WTC11 (cell line): ENCODE measurements at places on chromosomes 7 and 10.
A peak's percentile ranks its signal among the peaks of the same experiment; 100 is the strongest.

GRCh38 chr10:84005403-84005802 is 133.9 kb upstream of the GHITM start:
- no peak for DNase-seq

- DNase-seq: peak; percentile 63
These were observed 51.9 kb downstream of the DENND11 start for GRCh38 chr7:141649865-141650634.

DNA sequence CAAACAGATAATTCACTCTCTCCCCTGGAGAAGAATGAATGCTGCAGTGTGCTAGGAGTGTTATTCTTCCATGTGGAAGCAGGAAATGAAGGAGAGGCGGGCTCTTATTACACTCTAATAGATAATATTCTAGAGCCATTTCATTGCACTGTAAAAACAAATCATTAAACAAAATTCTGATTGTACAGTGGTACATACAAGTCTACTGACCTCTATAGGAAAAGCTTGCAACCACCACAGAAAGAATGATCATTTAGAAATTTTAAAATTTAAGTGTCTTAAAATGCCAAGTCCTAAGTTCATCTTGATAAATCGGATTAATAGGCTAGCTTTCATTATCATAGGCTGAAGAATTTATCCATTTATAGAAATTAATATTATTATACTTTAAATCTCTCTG is 960.3 kb upstream of the LRRN3 start:
- DNase-seq: no peak

DNA sequence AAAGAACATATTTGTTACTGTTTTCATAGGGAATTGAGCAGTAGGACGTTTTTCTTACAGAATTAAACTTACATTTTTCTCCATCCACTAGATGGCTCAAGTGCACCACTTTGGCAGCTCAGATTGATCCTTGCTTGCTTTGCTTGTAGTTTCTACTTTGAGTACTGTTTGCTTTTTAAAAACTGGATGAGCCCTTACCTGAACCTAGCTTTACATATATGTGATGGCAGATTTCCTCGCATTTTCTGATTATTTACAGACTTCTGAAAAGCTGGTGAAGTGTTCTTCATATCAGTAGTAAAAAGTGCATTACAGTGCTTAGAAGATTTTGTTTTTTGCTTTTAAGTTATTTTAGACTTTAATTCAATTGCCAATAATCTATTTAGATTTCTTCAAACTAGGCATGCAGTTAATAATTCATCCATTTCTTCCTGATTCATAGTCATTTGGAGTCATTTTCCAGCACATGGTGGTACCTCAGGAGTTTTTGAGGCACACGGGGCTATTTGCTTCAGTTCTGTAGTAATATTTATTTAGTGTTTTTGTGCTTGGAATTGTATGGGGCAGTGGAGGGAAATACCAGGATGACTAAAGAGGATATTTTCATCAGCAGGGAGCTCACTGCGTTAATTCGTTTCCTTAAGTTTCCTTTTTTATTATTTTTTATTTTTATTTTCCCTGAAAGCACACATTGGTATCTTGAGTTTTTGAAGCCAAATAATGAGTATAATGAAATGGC is 57.3 kb downstream of the MAPK8 start:
- no peak for DNase-seq

DNA sequence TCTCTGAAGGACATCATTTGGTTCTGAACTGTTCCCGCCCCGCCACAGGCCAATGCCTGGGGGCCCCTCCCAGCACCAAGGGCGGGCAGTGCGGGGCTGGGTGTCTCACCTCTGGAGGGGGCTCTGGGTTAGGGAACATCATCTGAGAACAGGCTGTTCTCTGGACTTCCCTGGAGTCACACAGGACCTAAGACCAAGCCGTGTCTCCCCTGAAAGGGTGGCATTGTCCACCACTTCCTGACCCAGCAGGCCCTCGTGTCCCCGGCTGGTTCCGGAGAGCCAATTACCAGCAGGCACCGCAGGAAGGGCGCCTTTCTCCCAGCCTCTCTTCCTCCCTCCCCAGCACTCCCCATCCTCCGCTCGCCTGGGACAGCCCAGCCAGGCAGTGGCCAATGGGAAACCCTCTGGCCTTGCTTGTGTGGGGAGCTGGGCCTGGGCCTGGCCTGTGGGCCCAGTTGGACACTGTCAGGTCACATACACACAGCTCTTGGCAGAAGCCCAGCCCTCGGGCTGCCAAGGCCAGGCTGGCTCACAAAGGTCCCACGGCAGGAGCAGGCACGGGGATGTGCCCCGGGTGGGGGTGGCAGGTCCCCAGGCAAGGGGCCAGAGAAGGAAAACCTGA is 119.5 kb downstream of the SPDYE5 start:
- DNase-seq: peak; percentile 49

GRCh38 chr10:120186506-120186905 is 270.5 kb upstream of the PLPP4 start:
- DNase-seq: no peak

DNA sequence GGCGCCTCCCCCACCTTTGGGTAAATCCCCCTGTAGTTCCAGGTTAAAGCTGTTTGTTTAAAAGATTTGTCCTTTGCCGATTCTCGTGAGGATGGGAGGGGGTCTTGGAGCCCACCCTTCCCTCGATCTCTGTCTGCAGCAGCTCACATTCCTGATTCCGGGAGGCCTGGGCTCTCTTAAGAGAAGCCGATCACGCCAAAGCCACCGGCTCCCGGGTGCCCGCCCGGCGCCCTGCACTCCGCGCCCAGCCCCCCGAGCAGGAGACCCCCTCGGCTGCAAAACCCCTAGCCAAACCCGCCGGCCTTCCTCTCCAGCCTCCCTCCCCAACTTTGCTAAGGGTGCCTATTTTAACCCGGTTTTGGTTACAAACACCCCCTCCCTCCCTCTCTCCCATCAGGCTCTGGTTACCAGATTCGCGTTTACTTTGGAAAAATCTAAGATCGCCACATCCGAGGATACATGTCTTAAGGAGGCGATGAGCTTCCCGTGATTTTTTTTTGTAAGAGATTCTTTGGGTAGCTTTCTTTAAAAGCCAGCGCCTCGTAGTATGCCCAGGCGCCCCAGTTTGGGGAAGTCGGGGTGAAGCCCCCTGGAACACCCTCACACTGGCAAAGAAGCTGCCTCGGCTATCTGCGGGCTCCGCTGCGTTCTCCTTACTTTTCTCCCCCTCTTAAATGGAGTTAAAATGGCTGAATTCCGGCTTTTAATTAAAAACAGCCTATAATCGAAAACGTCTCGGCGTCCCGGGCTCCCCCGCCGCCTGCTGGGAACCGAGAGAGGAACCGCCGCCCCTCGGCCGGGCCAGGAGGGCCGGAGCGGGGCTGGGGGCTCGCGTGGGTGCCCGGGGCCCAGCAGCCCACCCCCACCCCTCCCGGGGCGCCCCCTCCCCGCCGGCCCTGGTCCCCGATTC is 983 bp downstream of the TNRC18 start:
- no peak for DNase-seq

DNA sequence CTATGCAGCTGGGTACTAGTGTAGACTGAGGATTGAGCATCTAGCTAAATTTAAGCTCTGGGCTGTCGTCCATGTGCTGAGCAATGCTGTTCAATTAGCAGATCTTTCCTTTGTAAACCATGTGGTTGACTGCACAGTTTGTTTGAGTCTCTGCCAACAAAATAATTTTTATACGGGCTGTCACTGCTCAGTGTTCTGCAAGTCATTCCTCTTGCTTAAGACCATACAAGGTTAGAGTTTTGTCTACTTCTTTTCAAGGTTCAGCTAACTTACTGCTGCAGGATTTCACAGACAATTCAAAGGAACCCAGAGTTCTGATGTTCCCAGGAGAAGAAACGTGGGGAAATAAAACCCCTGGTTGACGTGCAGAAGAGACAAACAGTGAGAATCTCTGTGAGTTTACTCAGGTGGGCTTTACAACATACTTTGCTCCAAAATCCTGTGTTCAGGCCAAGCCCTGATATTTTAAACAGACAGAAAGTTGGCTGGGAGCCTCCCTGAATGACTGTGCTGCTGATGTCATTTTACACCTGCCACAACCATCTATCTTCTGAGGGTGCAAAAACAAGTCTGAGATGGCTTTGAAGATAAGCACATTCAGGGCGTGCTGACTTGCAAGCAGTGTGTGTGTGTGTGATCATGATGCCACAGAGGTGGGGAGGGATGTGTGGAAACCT is 177.1 kb upstream of the SVIL start:
- DNase-seq: no peak

DNA sequence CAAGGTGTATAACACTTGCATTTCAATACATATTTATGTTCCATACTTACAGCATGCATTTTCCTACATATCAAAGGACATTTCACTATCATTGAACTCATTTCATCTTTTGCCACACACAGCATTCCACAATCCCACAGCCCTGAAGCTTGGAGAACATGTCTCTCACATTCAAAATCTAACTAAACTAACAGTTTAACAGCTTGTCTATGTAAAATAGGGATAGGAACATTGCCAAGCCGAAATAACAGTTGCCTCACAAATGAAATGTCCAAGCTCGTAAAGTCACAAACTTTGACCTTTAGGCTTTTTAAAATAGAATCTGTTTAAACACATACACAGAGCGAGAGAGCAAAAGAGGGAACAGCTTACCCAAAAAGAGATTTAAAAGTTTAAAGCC is 65.3 kb downstream of the HGF start:
- DNase-seq: no peak
